ENCODE measurements at places on chromosomes 6 and 20.

- no peak for DNase-seq
Measured at GRCh38 chr6:109460161-109460829, 4.7 kb upstream of the MICAL1 start.

DNA sequence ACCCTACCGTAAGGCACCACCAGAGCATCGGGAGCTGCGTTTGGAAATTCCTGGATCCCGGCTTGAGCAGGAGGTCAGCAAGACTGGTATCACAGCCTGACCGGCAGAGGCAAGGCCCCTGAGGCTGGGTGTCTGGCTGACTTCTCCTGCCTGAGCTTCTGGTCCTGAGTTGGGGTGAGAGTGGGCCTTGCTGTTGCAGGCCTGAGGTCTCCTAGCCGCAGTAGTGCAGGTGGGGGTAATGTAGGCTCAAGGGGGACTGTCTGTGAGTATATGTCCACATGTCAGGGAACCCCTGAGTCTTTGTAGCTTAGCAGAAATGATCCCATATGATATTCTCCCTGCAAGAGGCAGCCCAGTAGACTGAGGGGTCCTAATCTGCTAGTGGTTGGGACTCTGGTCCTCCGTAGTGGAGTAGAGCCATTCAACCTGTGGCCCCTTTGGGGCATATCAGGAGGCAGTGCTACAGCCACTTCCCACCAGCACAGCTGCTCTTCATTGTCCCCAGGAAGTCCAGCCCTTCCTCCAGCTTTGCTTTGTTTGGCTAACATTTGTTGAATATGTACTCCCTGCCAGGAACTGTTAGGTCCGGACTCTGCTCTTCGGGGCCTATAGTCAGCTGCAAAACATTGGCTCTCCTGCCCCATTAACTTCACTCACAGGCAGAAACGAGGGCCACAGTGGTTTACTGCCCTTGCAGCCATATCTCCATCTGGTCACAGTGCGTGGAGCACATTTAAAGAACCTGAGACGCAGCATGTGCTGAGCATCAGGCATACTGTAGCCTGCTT is 10.9 kb downstream of the LRRC73 start:
- no peak for DNase-seq

- no peak for DNase-seq
Measured at GRCh38 chr6:137218473-137218916, 690 bp downstream of the IFNGR1 start.

GRCh38 chr6:163786995-163787671 is 372.6 kb downstream of the QKI start:
- DNase-seq = no peak

DNA sequence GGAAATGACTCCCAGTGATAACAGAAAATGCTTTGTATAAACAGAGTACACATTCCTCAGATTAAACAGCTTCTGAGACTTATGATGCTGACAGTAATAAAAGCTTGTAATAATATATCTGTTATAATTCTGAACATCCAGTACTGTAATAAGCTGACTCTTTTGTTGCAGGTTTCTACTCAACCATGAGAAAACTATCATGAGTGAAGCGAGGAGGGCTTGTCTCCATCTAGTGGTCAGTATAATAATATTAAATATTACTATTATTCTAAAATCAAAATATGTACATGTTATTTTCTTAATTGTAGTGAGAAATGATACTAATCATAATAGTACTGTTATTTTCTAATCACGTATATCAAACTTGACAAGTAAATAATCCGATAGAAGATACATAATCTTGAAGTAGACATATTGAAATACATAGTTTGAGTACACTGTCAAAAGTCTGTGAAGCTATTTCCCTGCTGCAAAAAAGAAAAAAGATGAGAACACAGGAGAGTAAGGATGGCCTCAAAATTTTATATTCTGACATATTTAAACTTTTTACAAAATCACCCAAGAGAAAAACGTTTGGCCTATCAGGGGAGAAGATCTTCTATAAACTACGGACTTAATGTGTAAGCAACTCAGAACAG is 183.1 kb downstream of the MOXD1 start:
- no peak for DNase-seq

- no peak for DNase-seq
Measured at GRCh38 chr6:436308-437036, 44.9 kb downstream of the IRF4 start.

DNA sequence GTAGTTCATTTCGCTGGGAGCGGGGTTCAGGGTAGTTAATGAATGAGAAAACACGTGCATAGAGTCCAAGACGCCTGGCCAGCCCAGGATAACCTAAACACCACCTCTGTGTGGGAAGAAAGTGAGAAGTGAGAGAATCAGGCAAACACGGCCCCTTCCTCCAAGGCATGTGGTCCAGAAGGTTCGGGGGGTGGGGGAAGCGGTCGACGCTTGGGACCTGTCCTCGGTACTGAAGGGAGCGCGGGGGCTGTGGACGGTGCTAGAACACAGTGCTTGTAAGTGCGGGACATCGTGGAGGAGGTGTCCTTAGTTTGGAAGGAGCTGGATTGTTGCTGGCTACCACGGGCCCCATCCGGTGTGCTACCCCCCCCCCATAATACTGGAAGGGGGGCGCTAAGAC is 1.7 kb upstream of the VSTM2L start:
- DNase-seq = no peak

DNA sequence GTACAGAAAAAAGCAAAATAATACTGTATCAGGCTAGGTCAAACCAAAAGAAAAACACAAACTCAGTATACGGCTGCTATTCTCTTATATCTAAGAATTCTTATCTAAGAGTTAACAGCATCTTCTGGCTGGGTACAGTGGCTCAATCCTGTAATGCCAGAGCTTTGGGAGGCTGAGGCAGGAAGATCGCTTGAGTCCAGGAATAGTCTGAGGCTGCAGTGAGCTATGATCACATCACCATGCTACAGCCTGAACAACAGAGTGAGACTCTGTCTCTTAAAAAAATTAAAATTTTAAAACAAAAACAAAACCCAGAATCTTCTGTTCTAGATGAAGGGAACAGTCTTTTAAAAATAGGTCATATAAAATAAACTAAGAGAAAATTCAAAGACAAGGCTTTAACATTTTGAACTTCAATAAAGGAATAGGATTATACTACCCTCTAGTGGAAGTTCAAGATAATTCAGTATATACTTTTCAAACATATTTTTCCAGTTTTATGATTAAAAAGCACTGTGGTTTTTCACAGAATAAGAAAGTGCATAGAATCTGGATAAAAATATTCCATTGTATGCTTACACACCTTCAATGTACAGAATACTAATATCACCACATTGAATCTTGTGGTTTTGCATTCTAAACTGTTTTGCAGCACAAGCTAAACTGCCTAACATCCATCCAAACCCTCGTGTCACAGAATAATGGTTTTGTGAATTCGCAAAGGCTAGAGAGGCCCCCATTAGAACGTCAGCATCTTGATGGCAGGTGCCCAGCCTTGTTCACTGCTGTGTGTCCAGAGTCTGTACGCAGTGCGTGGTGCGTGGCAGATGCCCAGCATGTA is 39.3 kb downstream of the DTNBP1 start:
- DNase-seq = peak; percentile 28

DNA sequence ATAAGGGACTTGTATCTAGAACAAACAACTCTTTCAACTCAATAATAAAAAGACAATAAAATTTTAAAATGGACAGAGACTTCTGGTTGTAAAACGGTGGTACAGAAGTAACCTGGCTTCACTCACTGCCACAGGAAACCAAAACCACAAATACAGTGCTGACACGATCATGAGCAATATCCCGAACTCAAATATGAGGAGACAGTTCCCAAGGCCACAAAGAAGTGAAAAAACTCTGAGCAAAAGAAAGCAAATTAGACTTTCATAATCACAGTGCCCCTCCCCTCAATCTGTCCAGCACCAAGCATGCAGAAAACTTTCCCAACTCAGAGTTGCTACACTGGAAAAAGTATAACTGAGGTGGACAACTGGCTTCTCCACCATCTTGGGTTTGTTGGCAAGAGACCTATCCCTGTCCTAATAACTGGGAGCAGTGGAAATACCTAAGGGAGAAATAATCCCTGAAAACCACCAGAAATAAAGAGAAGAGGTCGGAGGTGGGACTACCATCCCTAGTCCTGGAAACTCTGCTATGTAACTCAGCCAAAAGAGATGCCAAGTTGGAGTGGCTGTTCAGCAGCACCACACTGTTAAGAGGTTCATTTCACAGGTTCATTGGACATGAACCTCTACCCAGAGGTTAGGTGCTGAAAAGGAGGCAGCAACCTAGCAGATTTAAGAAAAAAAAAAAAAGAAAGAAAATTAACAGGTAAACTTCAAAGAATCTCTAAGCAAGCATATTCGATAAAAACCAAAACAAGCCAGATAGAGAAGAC is 55.5 kb downstream of the REV3L start:
- no peak for DNase-seq
